ENCODE measurements at places on chromosomes 3 and 15.

- no peak for DNase-seq
These were observed 51.1 kb upstream of the POLG start for GRCh38 chr15:89385596-89386331.

GRCh38 chr3:177553579-177553978, 356.3 kb upstream of the TBL1XR1 start:
- no peak for DNase-seq

DNA sequence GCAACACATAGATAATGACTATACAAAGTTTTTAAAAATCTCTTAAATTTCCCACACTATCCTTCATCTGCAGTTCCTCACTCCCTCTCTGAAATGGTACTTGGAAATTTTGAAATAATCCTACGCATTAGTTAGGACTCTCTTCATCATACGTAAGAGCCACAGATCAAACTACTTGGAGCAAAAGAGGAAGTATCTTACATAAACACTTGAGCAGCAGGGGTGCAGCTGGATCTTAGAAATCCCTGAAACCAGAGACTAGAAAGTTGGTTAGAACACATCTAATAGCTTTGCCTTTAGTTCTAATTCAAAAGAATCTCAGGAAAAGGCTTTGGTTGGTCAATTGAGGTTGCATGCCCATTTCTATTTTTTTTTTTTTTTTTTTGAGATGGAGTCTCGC, 38.8 kb upstream of the ZNF445 start:
- DNase-seq, result no peak

DNA sequence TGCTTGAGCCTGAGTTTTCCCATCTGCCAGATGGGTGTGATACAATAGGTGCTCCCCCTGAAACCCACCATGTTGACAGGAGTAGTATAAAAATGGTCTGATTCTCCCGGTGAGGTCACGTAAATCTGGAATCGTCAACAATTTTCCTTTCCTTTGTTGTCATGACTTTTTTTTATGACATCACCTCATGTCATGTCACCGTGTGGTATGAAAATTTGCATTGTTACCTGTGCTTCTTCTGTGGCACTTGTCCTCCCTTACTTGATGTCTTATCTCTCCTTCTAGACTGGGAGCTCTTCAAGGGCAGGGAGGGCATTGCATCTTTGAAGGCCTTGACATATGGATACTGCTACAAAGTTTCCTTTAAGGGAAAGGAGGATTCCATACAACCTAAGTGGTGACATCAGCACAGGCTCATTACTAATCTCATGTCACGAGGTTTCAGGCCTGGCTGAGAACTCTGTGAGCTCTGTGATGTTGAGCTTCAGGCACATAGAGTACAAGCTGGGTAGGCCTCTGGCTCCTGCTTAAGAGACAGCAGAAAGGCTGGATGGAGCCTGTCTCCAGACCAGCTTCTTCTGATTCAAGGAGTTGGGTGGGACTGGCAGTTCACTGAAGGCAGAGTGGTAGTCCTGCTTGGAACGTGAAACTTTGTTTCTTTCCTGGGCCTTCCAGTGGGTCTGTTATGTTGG, 66.3 kb downstream of the LPP start:
- no peak for DNase-seq

- no peak for DNase-seq
These were observed 14.7 kb upstream of the FNDC3B start for GRCh38 chr3:172024679-172025078.

GRCh38 chr3:123314359-123315270, 112.9 kb downstream of the SEC22A start:
- no peak for DNase-seq

DNA sequence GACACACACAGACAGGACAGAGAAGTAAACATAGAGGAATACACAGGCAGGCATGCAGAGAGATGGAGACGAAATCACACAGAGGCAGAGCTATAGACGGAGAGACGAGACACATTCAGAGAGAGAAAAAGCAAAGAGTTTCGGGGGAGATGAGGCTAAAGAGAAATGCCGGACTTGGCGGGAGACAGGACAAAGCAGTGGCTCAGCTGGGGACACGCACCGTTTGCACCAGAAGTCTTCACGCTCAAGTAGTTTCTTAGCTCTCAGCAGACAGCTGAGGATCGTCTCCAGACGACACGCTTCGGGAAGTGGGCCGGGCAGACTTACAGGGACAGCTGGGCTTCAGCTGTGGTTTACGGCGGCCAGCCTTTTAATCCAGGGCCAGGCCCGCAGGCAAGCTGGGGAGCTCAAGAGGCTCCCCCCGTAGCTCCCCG, 56.2 kb upstream of the DLG1 start:
- DNase-seq, result no peak

GRCh38 chr15:98878862-98879261, 128.7 kb downstream of the PGPEP1L start:
- DNase-seq, result no peak

- no peak for DNase-seq
These were observed 8.3 kb upstream of the POLR2M start for GRCh38 chr15:57698243-57698642.

DNA sequence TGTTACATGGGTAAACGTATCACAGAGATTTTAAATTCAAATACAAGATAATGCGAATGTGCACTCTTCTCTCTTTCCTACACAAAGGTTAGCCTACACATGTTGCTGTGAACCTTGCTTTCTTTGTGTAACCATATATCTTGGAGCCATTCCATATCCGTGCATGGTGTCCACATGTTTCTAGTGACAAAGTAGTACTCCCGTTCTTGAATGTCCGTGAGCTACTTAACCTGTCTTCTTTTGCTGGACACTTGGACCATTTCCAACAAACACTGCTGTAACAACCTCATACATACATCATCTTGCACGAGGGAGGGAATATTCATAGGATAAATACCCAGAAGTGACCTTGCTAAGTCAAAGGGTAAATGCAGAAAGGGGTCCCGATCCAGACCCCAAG, 75.0 kb downstream of the STRIT1 start:
- no peak for DNase-seq

DNA sequence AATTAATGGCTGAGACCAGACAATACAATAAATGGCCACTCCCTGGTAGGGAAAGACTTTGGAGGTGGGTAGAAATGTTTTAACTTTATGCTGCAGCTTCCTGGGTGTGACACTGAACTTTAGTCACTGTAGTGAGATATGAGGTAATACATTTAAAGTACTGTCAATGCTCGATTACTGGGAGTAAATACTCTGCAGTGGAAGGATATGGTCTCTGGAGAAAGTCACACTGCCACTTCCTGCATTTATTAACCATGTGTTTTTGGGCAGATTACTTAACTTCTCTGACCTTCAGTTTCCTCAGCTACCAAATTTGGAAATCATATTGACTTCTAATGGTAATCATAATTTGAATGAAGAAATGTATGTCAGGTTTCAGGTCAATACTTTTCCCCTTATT, 317.1 kb upstream of the TGFBR2 start:
- no peak for DNase-seq

DNA sequence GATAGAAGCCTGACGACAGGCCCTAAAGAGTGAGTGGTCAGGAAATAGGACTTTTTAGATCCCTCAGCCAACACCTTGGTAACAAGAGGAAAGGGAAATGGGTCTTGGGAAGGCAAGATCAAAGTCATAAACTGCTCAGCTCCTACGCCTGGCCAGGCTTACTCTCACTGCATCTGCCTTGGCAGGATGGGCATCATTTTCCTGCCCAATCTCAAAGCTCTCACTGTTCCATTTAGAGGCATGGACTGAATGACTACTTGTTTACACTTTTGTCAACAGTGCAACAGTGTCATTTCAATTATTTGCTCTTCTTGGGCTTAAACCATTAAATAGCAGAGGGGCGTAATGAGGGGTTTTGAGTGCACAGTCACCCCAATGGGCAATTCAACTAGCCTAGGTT, 808.7 kb downstream of the GRM7 start:
- no peak for DNase-seq

- DNase-seq, result no peak
These were observed 34.0 kb downstream of the PRKCD start for GRCh38 chr3:53195066-53195450.

GRCh38 chr15:75647370-75648155, at the start of gene SNX33:
SNX33 (plus strand) TSS chr15:75647912; CDS start chr15:75649103, 1,191 bp downstream.
- peak; percentile 36 for DNase-seq

DNA sequence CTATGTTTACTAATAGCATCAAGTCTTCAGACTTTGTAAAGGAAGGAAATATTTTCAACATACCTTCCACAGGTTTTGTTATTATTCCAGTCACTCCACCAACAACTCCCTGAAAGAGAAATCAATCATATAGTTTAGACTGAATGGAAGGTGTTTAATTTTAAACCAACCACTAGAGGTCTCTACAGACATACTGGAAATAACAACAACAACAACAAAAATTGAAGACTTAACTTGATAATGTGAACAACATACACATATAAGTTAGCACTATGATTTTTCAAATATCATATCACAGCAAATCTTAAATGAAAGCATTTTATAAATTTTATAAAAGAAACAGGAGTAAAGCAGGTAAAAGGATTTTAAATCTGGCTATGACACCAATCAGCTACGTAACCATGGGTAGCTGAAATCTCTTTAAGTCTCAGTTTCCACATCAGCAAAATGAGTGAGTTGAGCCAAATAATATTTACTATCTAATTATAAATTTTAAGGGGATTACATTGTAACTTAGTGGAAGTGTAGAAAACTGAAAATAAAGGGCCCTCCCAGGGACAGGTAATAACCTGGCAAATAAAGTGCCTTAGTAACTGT, 188.2 kb downstream of the VPS13C start:
- DNase-seq, result no peak

GRCh38 chr15:100484443-100484842, 44.3 kb downstream of the CERS3 start:
- DNase-seq, result no peak

DNA sequence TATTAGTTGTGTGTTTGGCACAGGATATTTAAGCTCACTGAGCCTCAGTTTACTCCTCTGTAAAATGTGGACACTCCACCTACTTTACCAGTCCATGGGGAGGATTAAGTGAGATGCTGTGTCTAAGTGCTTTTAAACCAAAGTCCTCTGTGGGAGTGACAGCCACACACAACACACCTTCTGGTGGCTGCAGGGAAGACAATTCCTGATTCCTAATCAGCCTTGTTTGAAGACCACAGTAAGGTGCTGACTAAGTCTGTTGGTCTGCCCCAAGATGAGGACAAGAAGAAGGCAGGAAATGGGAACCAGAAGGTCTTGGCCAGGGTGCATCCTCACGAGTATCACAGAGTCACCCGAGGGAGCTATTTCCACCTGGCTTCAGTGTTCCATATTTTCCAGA, 52.3 kb downstream of the EPHB1 start:
- no peak for DNase-seq

DNA sequence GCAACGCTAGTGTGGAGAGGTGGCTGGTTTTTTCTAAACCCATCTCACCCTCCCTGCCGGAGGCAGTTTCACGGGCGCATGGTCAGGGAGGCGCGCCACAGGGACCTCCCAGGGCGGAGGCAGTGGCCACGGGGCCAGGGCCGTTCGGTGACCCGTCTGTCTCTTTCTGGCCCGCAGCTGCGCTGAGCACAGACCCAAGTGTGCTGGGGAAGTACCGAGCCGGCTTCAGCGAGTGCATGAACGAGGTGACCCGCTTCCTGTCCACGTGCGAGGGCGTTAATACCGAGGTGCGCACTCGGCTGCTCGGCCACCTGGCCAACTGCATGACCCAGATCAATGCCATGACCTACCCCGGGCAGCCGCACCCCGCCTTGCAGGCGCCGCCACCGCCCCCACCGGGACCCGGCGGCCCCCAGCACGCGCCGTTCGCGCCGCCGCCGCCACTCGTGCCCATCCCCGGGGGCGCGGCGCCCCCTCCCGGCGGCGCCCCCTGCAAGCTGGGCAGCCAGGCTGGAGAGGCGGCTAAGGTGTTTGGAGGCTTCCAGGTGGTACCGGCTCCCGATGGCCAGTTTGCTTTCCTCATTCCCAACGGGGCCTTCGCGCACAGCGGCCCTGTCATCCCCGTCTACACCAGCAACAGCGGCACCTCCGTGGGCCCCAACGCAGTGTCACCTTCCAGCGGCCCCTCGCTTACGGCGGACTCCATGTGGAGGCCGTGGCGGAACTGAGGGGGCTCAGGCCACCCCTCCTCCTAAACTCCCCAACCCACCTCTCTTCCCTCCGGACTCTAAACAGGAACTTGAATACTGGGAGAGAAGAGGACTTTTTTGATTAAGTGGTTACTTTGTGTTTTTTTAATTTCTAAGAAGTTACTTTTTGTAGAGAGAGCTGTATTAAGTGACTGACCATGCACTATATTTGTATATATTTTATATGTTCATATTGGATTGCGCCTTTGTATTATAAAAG, 1.8 kb downstream of the HES1 start:
- DNase-seq, result no peak

- DNase-seq, result no peak
These were observed 95.6 kb downstream of the OCA2 start for GRCh38 chr15:28003302-28004037.

DNA sequence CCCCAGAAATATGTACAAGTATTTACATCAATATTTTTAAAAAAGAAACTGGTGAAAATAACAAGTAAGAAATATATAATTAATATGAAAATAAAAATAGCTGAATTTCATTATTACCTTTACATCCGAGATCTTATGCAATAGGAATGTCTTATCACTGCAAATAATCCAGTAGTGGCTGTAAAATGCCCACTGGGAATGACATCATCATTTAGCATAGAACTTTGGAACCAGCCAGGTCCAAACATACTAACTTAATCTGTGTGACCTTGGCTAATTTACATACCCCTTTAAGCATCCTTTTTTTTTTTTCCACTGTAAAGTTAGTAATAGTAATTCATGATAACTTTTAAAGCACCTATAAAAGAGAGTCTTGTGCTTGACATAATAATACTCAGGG, 611.7 kb downstream of the ZIC1 start:
- no peak for DNase-seq

GRCh38 chr3:190505381-190506003, 8.4 kb upstream of the IL1RAP start:
- no peak for DNase-seq

DNA sequence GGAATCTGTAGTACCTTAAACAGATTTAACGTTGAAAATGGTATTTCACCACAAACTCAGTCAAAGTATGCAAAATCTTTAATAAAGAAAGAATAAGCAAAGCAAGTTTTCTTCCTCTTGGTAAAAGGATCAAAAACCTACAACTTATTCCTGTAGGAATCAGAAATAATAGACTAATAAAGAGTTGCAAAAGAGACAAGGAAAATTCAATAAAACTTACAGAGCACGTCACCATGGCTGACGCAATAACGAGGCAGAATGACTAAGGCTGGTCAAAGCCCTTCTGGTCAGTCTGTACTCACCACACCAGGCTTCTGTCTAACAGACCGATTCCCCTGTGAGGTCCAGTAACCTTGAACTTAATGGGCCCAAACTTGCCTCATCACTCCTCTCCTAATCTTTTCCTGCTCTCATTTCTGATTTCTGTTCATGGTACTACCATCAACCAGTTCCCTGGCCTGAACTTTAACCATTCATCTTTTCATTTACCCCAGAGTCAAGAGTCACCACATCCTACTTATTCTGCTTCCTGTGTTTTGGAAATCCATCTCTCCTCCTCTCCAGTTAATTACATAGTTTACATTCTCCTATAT, 5.0 kb downstream of the MASP1 start:
- no peak for DNase-seq

- DNase-seq, result no peak
These were observed 471.7 kb upstream of the MCTP2 start for GRCh38 chr15:93759629-93760028.

All from stimulated activated CD4-positive, alpha-beta T cell treated with anti-CD3 and anti-CD28 coated beads, Interleukin-1b, Interleukin-23, amount 100 ng/mL, for 4 hours (primary cell).